ENCODE measurements at places on chromosomes 2 and 18.

DNA sequence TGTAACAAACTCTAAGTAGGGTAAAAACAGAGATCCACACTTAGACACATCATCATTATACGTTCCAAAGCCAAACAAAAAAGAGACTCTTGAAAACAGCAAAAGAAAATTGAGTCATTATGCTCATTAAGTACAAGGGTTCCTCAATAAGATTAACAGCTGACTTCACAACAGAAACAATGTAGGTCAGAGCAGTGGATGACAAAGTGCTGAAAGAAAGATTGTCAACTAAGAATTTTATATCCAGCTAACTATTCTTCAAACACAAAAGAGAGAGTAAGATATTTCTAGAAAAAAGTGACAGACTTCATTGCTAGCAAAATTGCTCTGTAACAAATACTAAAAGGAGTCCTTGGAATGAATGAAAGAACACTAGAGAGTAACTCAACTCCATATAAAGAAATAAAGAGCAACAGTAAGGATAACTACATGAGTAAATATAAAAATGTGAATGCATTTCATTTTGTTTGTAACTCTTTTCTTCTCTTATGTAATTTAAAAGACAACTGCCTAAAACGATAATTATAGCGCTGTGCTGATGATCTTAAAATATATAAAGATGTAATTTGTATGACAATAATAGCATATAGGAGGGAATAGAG lies 23.8 kb upstream of the DNER start:
- DNase-seq: no peak

- no peak for DNase-seq
Measured at GRCh38 chr2:63792530-63792929, 49.2 kb upstream of the UGP2 start.

- peak; percentile 56 for DNase-seq
Measured at GRCh38 chr2:54041135-54041534, 70.3 kb upstream of the PSME4 start.

- no peak for DNase-seq
Measured at GRCh38 chr2:239155806-239156480, 244.9 kb downstream of the HDAC4 start.

GRCh38 chr2:154425994-154426393 lies 272.5 kb upstream of the KCNJ3 start:
- DNase-seq: no peak

- DNase-seq: no peak
Measured at GRCh38 chr2:17680119-17680518, 73.5 kb downstream of the SMC6 start.

DNA sequence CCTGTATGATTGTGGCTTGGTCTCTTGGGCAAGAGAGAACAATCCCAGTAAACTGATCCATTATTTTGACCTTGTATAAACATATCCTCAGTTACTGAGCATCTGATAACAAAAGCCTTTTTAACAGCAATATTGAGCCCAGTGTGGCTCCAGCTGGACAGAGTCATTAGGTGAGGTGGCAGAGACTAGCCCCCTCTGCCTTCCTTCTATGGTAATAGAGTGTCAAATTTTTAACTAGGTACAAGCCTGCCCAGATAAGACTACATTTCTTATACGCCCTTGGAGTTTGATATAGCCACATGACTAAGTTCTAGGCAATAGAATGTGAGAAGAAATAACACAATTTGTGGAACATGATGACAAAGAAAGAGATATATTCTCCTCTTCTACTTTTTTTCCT lies 56.2 kb downstream of the HNMT start:
- DNase-seq: no peak

DNA sequence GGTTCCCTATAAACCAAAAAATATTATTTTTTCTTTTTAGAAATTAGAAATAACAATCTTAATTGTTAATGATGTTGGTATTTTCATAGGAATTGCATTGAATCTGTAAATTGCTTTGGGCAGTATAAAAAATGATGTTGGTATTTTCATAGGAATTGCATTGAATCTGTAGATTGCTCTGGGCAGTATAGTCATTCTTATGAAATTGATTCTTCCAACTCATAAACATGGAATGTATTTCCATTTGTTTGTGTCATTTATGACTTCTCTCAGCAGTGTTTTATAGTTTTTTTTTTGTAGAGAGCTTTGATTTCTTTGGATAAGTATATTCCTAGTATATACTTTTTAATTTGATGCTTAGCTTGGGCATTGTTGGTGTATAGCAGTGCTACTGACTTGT lies 82.0 kb upstream of the NT5C1B start:
- no peak for DNase-seq

DNA sequence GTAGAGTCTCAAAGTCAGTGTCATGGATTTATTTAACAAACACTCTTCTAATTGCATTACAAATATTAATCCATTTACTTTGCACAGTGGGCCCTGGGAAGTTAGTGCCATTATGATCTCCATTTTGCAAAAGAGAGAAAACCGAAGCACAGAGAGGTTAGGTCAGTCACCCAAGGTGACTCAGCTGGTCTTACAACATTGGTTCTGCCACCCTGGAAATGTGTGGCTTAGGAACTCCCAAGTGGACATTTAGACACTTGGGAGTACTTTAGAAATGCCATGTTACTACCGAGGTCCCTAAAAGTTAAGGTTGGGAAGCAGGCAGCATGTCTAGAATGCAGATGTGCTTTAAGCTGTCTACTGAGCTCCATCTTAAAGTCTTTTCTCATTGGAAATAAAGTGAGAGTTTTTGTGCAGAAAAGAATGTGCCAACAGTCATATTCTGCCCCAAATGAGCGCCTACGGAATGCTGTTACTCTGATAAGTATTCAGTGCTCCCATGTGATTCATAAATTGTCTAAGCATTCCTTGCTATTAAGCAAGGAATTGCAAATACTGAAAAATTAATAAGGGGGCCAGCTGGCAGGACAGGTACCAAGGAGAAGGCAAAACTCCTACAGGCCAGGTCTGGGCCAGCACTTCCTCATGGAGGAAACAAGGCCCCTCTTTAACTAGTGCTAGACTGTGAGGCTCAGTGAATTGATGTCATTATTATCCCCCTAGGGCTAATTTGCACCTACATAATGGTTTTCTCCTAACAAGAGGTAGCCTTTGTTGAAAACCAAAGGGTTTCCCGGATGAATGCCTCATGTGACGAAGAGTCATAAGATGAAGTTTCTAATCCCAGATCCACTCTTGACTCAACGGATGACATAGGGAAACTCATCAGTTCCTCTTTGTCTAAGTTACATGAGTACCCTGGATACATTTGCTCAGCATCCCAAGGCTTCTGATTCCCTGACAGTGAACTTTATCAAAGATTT lies 16.3 kb downstream of the NRP2 start:
- no peak for DNase-seq

DNA sequence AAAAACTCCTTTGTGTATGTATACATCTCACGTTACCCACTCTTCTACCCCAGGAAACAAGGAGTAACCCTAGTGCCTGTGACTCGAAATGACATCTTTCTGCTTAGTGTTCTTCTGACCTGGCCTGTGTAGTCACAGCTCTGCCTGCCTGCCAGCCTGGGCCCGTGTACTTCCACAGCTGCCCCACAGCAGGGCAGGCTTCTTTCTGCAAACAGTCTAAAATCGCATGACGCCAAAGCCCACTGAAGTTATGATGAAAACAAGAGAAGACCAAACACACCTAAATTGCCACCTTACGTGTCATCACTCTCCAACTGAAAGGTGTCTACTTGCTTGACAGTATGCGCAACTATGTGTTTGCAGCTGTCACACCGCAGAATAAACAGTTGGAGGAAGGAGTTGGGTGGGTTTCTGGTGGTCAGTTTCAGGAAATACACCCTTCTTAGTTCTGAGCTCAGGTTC lies 1.5 kb downstream of the GAREM1 start:
- DNase-seq: no peak

DNA sequence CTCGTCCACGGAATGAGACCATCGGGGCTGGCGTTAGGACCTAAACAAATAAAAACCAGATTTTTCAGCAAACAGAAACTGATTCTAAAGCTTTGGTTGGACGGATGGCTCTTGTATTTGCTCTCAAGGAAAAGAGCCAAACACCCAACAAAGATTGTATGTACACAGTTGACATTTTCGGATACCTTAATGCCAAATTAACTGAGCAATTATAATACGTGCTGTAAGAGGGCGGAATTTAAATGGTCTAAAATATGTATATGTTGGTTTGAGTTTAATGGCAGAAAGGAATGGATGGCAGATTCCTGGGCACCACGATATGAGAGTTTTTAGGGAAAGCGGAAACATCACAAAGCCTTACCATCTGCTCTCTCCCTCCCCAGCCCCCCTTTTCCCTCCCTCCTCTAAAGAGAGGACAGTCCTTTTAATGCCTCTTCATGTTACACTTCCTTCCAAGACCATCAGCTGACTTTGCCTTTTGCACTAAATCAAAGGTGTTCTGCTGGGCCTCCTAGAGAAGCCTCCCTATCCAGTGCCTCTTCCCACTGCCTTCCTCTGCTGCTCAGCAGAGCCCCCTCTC lies 33.3 kb downstream of the STAT1 start:
- no peak for DNase-seq

GRCh38 chr18:50061876-50062517 lies 132.9 kb downstream of the MYO5B start:
- no peak for DNase-seq

DNA sequence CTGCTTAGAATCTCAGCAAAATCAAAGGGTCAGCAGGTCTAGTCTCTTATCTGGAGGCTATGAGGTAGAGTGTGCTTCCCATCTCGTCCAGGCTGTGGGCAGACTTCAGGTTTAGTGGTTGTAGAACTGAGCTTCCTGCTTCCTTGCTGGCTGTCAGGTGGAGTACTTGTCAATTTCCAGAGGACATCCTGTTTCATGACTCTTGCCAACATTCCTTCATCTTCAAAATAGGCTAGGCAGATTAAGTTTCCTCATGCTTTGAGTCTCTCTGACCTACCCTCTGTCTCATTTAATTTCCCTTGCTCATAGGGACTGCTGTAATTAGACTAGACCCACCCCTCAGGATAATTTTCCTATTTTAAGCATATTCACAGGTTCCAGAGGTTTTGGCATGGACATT lies 562.6 kb downstream of the SPAG16 start:
- DNase-seq: no peak

DNA sequence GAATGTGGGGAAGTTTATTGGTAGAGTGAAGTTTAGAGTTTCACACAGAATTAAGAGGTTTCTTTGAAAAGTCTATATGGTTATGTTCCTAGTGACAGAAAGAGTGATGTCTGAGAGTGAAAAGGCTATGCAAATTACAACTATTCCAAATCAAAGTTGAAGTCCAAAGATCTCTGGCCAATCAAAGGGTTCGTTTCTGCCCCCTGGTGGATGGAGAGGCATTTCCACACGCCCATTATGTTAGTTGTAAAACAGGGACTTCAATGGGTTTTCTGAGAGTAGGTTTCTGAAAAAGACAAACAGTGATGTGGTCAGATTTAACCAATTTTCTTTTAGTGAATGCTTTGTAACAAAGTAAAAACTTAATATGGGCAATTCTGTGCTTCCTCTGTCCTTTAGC lies 441.5 kb upstream of the POU3F3 start:
- no peak for DNase-seq

DNA sequence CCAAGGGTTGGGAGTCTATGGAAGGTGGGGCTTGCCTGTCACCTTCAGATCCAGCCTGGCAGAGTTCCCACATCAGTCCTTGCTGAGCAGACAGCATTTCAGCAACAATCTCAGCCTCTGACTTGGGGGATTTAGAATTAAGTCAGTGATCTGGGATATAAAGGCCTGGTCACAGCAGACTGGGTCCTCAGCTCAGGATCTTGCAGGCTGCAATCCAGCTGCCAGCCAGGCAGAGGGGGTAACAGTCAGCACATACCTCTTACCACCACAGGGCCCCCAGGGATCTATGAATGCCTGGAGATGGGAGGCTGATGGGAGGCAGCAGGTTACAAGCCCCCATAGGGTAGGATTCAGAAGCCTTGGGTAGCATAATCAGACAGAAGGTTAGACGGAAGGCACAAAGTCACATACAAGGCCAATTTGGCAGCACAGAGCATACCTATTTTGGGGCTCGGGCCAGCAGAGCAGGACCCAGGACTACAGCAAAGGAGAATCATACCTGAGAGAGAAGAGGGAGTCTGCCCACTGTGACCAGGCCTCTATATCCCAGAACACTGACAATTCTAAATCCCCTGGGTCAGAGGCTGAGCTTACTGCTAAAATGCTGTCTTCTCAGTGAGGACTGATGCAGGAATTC lies 163.5 kb downstream of the MTCL1 start:
- DNase-seq: no peak

DNA sequence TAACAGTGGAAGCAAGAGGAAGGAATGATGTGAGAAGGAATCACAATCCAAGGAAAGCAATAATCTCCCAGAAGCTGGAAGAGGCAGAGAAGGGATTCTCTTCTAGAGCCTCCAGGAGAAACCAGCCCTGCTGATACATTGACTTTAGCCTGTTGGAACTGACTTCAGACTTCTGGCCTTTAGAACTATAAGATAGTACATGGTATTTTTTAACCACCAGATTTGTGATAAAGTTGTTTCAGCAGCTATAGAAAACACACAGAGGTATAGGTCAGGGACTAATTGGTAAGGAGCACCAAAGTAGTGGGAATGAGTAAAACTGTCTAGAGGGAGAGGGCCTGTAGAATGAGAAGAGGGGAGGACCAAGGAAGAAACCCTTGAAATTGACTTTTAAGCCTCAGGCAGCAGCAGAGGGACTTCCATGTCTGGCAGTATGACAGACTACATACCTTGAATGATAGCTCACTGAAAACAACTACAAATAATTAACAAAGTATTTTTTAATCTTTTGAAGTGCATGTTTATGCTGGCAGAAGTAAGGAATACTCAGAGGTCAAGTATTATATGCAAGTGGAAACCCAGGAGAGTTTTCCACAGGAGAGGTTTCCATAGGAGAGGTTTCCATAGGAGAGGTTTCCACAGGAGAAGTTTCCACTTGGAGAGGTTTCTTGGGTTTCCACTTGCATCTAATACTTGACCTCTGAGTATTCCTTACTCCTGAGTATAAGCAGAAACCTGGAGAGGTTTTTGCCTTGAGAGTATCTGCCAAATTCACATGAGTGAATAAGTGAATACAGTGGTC lies 33.8 kb upstream of the TMEM17 start:
- DNase-seq: no peak

- DNase-seq: peak; percentile 31
Measured at GRCh38 chr2:196337208-196337953, 166.0 kb upstream of the STK17B start.

DNA sequence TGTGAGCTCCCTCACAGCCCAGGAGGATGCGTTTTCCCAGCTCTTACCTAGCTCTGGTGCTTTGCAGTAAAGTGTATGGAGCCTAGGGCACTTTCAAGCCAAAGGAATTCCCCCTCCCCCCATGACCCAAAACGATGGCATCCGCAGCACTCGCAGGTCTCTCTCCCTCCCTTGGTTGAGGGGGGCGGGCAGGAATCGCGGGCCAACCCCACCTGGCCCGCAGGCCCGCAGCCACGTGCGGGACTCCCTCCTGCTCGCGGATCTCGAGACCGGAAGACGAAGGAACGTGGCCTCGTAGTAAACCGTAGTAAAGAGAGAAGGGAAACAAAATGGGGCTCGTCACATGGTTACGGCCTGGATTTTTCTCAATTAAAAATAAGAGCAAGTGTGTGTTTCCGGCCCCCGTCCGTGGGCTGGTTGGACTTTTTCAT lies 8.5 kb downstream of the IRS1 start:
- DNase-seq: peak; percentile 71

All from CD4-positive, alpha-beta T cell treated with Interleukin-2 at 100 ng/mL for 4 hours (primary cell).